ENCODE measurements at places on chromosomes 12 and 14. TPM values are rescaled to one million over a fixed set of nuclear protein-coding genes. Genes with fewer than 3 reads are reported as not detected.

KRT6C gene
- not detected for total RNA-seq

- DNase-seq = peak; percentile 67
These were observed 4.9 kb upstream of the SUSD6 start for GRCh38 chr14:69606258-69607184.

LRRC10 gene
- total RNA-seq = not detected

DNA sequence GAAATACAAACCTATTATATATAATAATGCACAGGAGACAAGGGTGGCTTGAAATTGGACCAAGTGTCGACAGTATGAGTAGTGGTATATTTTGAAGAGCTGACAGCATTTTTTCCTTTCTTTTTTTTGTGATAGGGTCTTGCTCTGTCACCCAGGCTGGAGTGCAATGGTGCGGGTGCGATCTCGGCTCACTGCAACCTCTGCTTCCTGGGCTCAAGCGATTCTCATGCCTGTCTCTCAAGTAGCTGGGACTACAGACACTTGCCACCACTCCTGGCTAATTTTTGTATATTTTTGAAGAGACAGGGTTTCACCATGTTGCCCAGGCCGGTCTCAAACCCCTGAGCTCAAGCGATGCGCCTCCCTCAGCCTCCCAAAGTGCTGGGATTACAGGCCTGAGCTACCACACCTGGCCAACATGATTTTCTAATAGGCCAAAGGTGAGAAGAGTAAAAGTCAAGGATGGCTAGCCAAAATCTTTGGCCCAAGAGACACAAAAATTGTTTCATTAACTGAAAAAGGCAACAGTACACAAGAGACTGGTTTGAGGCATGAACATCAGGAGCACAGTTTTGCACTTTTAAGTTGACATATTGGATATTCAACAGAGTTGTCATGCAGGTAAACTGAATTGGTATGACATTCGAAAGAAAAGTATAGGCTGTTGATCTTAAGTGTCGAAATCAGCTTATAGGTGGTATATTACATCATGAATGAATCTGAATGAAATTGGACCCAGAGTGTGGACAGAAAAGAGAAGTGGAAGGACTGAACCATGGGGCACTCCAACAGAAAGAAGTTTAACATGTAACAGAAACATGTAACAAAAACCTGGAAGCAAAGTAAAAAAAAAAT lies 12.5 kb downstream of the HNRNPC start:
- DNase-seq = no peak

DNA sequence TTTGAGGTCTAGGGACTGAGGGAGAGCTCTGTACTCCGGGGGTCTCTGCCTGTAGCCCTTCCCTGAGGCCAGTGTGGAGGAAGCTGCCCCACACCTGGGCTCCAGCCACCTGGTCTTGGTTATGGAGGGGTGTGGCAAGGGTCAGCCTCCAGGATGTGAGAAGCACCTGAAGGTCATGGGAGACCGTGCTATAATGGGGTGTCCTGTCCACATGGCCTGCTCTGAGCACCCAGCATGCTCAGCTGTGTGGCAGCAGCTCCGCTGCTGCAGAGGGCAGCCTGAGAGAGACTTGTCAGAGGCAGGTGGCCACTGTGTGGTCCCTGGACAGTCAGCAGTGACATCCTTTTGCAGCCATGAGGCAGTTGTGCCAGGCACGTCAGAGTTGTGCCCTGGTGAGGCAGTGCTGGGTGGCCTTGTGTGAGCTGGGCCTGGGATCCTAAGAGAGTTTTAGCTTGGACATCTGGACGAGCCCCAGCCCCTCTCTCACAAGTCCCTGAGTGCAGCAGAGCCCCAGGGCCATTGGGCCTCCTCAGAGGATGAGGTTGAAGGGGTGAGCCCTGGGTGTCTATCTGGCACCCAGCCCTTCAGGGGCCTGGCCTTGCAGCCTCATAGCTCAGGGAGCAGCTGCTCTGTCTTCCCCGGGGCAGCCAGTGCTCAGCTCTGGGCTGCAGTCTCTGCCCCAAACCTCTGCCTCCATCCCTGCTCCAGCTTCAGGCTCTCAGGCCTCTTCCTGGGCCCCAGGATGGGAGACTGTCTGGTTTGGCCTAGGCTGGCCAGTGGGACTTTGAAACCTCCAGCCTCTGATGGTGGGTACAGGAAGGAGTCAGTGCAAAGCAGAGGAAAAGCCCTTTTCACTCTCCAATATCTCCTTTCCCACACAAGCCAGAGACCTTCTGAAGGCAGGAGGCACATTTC lies 7.4 kb upstream of the ATG101 start:
- DNase-seq = no peak
